ENCODE measurements at places on chromosomes 5 and 9.

- DNase-seq, result no peak
These were observed 36.3 kb upstream of the PAM start for GRCh38 chr5:102718819-102719218.

DNA sequence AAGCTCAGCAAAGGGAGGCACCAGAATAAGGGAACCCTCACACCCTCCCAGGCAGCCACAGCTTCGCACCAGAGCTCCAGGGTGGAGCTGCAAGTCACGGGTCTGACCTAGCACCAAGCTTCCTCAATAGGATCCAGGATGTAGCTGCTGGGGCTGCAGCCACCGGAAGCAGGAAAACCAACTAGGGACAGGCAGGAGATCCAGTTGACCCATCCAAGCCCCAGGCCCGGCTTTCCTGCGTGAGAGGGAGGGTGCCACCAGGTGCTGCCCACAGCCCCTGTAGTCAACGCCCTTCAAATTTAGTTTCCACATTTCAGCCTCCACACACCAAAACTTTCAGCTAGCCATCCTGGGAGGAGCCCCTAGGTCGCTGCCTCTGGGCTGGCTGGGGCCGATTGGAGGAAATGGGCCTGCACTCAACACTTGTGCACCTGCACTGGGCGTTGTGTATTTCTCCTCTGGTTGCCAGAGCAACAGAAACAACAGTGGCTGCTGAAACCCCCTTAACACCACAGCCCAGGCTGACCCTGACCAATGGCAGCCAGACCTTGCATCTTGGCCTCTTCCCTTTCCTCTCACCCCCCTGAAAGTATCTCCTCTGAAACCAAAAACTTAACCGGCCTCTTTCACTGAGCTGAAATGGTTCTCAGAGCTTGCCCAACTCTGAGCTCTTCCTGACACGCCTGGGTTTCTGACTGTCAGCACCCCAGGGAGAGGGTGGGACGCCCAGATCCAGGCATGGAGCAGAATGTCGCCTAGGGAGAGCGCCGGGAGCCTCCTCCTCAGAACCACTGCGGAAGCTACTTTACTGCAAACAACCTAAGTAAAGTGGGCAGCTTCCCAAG, 226.5 kb upstream of the MAP3K1 start:
- DNase-seq, result peak; percentile 5

DNA sequence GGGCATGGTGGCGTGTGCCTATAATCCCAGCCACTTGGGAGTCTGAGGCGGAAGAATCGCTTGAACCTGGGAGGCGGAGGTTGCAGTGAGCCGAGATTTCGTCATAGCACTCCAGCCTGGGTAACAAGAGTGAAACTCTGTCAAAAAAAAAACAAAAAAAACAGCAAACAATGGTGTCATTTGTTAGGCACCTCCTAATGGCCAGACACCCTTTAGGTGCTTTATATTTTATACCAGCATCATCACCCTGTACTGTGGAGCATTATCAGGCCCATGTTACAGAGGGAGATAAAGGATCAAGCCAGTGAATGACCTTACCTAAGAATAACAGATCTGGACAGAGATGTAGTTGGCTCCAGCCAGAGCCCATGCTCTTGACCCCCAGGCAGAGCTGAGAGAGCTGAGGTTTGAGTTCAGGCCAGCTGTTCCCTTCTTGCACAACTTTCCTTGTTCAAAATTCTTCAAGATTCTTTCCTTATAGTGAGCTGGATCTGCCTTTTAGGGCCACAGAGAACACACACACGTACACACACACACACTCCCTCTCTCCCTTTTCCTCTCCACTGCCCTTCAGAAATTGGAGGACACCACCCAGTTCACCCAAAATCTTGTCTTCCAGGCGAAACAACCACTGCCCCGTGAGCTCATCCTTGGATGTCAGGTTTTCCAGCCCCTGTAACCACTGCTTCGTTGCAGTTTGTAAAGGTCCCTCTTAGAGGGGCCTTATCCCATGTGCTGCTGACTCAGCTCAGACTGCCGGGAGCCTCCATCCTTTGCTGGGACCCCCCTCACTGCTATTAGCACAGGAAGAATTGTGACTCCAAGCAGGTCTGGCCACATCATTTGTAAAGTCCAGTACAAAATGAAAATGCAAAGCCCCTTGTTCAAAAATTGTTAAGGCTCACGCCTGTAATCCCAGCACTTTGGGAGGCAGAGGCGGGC, 10.4 kb upstream of the PTGES start:
- DNase-seq, result no peak

DNA sequence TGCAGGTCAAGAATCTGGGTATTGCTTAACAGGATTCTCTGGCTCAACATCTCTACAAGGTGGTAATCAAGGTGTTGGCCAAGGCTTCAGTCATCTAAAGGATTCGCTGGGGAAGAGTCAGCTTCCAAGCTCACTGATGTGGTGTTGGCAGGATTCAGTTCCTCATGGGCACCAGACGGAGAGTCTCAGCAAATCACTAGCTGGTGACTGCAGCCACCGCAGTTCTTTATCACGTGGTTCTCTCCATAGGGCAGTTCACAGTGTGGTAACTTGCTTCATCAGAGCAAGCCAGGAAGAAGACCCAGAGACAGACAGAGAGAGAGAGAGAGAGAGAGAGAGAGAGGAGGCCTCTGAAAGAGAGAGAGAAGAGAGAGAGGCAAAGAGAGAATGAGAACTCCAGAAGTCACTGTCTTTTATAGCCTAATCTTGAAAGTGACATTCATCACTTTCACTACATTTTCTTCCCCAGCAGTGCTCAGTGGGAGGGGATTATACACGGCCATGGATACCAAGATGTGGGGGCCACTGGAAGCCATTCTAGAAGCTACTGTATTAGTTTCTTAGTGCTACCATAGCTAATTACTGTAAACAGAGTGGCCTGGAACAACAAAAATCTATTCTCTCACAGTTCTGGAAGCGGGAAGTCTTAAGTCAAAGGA, 109.2 kb upstream of the SMIM23 start:
- no peak for DNase-seq

DNA sequence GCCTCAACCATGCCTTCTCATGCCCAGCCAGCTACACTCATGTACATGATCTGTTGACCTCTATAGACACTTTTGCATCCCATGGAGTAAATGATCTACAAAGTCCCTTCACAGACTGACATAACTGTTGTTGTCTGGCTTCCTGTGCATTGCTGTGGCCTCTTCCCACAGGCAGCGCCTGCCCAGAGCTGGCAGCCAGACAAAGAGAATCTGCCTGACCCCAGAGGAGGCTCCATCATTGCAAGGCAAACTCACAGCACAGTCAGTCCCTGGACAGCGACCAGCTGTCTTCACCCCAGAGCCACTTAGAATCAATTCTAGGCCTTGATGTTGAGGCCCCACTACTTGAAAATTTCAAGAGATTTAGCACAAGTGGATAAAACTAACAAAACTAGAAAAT, 65.5 kb downstream of the INSYN2B start:
- no peak for DNase-seq

- no peak for DNase-seq
These were observed 274.2 kb upstream of the CCNH start for GRCh38 chr5:87686975-87687374.

GRCh38 chr9:131603199-131603598, 57.9 kb downstream of the PRRT1B start:
- DNase-seq, result no peak

GRCh38 chr9:136233411-136233810, 12.2 kb downstream of the QSOX2 start:
- no peak for DNase-seq

DNA sequence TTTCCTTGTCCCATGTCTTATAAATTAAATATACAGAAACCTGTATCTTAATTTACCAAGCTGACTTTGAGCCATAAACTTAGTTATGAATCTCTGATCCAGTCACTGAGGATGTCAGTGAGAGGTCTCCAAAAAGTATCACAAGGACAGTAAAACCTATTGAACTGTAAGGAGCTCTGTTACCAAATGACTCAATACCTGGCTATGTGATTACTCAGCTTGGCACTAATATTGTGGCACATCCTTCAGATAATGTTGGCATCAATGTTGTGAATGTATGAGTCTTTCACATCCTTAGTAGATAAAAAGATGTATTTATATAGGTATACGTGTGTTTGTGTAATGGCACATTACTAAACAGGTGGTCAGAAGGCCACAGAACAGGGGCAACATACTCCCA, 18.0 kb upstream of the CAPSL start:
- no peak for DNase-seq
